IMR-90 (cell line): ENCODE measurements at places on chromosomes 3 and 15.

DNA sequence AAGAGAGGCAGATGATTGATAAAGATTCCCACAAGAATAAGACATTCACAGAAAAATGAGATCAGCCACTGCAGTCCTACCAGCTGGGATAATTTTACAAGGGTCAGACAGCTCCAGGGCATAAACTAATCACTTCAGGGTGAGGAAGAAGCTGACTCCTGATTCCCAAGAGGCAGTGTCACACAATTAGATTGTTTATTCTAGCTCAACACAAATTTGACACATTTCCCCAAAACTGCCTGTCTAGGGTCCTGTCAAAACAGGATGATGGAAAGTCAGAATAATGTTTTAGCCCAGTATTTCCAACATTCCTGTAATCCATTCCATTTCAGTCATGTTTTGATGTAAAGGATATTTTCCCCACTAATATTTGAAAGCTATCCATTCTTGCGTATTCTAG, 110.8 kb downstream of the TNIK start:
- DNase-seq, result peak; percentile 18

DNA sequence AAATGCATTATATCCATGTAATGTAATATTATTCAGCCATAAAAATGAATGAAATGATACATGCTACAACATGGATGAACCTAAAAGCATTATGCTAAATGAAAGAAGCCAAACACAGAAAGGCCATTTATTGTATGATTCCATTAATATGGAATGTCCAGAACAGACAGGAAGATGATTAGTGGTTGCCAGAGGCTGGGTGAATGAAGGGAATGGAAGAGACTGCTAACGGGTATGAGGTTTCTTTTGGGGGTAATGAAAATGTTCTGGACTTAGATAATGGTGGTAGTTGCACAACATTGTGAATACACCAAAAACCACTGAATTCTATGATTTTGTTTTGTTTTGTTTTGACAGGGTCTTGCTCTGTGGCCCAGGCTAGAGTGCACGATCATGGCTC, 61.6 kb upstream of the MAP4 start:
- peak; percentile 31 for DNase-seq

- peak; percentile 10 for DNase-seq
Measured at GRCh38 chr3:65126527-65127410, 439.0 kb upstream of the ADAMTS9 start.

- DNase-seq, result peak; percentile 12
Measured at GRCh38 chr15:67406257-67406861, 114.6 kb upstream of the C15orf61 start.

DNA sequence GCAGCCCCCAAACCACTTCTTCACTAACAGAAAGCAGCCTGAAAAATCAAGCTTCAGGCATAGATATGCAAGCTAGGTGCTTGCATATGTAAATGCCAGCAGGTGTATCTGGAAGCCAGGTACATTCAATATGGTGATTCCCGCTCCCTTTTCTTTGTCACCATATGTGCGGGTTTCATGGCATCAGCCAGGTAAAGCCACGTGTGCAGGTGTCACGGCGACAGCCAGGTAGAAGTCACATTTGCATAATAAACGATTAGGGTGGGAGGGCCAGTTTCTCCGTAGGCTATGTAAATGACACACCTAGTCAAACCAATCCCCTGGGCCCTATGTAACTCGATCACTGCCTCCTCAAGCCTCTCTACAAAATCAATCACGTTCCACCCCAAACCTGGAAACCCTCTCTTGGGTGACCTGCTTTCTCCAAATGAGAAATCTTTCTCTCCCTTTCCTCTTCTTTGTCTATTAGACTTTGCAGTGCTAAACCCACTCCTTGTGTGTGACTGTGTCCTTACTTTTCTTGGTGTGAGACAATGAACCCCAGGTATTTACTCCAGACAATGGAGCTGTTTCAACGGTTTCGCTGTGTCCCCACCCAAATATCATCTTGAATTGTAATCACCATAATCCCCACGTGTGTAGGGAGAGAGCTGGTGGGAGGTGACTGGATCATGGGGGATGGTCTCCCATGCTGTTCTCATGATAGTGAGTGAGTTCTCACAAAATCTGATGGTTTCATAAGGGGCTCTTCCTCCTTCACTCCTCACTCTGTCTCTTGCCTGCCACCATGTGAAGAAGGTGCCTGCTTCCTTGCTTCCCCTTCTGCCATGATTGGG, 44.6 kb downstream of the ONECUT1 start:
- no peak for DNase-seq

DNA sequence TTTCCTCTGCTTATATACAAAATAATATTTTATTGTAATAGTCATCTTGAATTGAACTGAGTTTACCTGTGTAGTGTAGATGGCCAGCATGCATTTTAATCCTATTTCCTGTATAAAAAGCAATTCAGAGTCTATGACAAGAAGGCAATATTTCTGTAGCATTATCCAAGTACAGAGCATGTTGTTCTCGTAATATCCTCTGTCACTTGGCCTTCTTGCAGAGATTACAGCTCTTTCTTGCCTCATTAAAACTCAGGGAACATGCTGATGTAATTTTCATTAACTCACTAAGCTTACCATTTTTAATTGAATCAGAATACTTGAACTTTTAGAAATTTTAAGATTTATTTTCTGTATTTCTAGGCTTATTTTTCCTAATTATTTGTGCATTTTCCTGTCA, 203.3 kb upstream of the AGTR1 start:
- no peak for DNase-seq

- no peak for DNase-seq
Measured at GRCh38 chr15:41855261-41855961, 16.8 kb downstream of the PLA2G4B start.

DNA sequence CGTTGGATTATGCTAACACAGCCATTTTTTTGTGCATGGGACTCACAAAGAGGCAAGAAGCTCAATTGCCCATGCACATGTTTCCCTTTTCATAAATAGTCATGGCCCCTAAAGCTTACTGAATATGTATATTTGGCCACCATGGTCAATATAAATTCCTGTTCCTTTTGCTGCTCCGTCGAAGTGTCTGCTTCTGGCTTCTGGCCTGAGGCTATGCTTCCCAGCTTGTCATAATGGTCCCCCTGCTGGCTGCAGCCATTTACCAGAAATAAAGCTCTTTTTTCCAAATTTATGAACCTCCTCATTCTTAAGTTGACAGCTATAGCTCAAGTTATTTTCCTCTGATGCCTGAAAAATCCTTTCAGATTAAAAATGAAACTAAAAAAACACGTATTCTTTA, 602.1 kb downstream of the VGLL3 start:
- no peak for DNase-seq

GRCh38 chr15:85171736-85172135, 190.1 kb downstream of the PDE8A start:
- no peak for DNase-seq

DNA sequence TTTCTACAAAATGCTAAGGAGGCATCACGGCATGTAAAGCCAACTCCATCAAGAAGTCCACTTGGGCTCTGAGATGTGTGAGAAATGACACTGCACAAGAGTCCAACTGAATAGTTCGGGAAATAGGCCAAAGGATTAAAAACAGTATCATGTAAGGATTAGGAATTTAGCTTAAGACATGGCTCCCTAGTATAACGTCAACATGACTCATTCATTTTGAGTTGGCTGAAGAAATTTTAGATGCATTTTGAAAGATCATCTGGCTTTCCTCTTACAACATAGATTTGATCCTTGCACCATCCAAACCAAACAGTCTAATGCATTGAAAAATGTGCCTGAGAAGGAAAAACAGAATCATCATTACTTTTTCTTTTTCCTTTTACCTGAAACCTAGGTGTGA, 109.3 kb upstream of the MME start:
- peak; percentile 95 for DNase-seq

GRCh38 chr3:174444391-174444790, 414.7 kb upstream of the NAALADL2 start:
- DNase-seq, result no peak

GRCh38 chr3:187085933-187086332, 53.4 kb downstream of the RPL39L start:
- DNase-seq, result no peak

DNA sequence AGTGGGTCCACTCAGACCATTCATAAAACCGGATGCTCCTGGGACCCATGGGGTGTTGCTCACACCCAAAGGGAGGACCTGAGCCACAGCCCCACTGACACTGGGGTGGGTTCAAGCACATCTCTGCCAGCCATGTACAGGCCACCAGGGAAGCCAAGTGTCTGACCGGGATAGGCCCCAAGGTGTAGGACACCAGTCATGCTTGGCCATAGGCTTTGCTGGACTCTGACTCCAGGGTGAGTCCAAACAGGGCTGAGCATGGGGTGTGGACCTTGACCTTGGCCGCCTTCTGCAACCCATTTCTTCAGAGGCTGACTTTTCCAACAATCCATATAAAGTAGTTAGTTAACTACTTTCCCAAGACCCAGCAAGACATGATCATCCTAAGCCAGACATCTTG, 31.4 kb upstream of the DUSP7 start:
- no peak for DNase-seq

DNA sequence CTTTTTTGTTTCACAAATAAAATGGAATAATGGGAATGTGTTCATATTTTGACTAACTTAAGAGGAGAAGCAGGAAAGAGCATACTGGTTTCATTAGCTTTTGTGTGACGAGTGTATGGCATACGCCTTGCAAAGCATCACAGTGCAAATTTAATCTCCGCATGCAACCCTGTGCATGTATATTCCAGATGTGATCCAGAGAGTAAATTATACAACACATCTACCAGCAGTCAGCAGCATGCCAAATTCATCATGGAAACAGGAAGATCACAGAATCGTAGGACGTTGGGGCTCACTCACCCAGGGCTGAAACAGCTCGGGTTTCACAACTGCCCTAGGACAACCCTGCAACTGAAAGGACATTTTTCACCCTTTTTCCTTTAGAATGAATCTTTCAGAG, 53.4 kb downstream of the ADAMTS9 start:
- DNase-seq, result no peak

GRCh38 chr15:96213045-96213444, 117.5 kb upstream of the NR2F2 start:
- DNase-seq, result no peak

DNA sequence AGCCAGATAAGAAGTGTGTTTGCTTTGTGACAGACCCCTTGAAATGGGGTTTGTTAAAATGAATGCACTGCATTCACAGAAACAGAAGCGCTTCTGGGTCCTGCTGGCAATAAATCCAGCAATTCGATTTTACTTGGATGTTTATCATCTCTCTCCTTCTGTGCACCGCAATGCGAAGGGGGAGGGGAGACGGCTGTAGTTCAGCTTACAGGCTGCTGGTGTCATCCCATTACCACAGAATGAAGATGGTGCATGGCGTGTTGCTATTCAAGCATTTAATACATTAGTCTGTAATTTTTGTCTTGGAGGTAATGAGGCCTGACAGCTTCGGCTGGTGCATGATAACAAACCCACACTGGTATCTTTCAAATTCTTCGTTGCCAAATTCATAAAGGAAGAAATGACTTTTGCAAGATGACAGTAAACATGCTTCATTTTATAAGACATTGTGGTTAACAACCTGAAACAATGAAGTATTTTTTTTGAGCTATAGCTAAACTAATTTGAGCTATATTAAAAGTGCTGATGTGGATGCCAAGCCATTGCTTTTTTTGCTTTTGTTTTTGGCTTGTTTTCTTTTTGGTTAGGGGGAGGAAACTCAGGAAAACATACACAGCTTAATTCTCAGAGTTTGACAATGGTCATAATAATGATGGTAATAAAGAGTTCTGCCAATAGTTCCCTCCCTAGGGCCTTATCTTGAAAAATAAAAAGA, 418.3 kb downstream of the OTOL1 start:
- peak; percentile 59 for DNase-seq

GRCh38 chr3:34396288-34396687, 597.9 kb downstream of the PDCD6IP start:
- DNase-seq, result no peak
